ENCODE measurements at places on chromosomes 11 and 22.

- DNase-seq, result no peak
Measured at GRCh38 chr11:95108671-95109551, 19.3 kb downstream of the ENDOD1 start.

DNA sequence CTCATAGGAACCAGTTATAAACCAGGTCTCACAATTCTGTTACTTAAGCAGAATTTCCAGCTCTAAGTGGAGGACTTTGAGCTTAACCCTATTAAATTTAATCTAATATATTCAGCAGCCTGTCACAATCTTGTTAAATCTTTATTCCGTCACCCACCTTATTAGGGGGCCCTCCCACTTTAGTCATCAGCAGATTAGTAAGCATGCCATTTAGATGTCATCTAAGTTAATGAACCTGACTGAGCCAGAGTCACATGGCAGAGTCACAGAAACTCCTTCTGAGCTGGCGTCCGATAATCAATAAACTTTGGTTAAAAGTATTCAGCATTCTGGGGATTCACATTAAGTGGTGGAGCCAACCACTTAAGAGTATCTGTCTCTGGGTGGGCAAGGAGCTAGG, 35.1 kb downstream of the TTC12 start:
- DNase-seq, result no peak

DNA sequence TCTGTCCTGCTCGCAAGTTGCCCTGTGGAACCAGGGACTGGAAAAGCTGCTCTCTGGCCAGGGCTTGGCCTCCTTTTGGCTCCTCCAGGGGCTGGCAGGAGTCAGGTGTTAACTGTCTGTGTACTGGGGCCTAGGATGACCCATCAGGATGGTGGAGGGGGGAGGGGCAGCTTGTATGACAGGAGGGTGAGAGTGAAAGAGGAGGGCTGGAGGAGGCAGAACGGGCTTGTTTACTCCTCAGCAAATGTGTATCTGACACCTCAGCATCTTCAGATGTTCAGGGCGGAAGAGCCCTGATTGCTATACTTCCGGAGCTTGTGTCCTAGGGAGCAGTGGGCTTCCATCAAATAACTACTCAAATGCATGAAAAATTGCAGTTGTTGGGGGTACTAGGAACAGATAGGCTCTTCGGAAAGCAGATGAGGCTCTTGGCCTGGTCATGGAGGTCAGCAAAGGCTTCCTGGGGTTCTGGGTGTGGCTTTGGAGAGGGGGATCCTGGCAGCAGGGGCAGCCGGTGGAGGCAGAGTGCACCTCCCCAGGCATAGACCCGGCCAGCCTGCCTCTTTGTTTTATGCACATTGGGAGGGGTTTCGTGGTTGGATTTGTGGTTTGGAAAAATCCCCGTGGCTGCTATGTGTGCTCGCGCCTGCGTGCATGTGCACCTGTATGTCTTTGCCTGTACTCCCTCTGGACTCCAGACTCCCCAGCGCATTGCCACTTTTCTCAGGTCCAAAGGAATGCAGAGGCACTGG, 31.2 kb downstream of the CD82 start:
- DNase-seq, result no peak

GRCh38 chr11:110289472-110289871, 6.9 kb downstream of the RDX start:
- DNase-seq, result no peak

DNA sequence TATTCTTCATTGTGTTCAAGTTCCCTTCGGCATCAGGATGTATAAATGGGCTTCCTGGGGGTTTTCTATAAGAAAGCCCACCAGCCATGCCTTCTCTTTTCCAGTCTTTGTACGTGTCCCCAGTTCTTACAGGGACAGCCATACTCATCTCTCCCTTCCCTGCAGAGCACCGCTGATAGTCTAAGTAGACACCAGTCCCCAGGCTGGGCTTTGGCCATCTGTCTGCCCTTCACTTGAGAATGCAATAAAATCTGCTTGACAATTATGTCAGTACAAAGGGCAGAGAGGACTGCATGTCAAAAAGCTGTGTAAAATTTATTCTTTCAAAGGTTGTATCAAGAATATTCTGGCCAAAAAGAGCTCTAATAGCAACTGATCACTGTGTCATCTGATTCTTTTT, 27.3 kb downstream of the NTM start:
- DNase-seq, result no peak

DNA sequence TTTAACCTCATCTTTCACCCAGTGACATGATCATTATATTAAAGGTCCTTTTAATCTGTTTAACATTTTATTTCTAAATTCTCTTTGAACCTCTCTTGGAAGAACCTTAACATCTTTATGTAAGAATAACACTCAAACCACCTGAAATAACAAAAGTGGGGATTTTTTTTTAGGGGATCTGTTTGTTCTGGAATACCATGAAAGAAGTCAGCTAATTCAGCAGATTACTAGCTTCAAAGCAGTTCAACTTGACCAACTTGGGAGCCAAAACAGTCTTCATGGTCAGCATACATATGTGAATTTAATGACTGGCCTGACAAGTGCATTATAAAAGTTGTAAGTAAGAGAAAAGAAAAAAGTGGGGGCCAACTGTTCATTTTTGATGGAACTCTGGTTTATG, 52.3 kb downstream of the CCDC34 start:
- DNase-seq, result no peak

- no peak for DNase-seq
Measured at GRCh38 chr11:1412377-1413095, 22.8 kb downstream of the BRSK2 start.

GRCh38 chr11:61133956-61134662, 27.1 kb downstream of the VPS37C start:
- DNase-seq, result no peak

DNA sequence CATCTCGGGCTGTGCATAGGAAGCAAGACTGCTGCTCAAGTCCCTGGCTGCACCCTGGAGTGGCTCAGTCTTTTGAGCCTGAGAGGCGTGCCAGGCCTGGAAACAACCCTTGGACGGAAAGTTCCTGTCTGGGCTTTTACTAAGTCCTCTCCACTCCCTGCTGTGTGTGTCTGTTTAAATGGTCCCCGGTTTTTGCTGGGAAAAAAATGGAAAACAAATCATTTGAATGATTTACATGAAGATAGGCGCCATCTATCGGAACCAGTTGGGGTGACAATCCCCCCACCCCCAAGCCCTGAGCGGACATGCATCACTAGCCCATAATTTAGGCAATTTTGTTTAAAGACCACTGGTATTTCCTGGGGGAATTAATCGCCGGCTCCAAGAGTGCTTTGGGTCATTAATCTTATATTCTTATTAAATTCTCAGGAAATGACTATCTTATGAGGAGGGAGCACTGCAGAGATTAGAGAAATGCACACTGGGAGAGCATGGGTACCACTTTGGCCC, 2.7 kb upstream of the GAB2 start:
- DNase-seq, result peak; percentile 71

- DNase-seq, result no peak
Measured at GRCh38 chr11:93494357-93494756, 48.8 kb downstream of the SMCO4 start.

DNA sequence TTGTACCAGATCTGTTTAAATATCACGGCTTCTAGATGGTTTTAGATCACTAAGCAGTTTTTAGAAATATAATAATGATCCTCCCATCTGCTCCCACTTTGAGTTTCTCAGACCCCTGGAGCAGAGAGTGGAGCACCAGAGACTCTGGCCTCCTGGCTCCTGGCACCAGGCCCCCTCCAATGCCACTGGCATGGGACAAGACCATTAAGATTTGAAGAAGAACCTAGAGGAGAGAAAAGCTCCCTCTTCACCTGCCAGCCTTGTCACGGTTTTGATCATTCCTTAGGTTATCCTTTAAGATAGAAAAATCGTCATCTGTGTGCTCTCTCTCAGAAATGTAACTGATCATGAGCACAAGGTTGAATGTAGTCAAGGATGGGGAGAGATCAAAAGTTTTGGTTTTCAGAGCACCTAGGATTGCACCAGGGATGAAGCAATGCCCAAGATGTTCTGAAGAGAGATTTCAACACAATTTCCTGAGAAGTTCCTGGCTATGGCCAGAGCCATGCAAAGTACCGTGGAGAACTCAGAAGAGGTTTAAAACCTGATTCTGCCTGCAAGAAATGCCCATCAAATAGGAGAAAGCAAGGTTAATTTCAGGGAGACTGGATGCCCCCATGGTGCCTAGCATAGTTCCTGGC, 22.2 kb downstream of the IL10RA start:
- DNase-seq, result no peak

GRCh38 chr22:49946612-49947295, 13.8 kb upstream of the PIM3 start:
- DNase-seq, result no peak

DNA sequence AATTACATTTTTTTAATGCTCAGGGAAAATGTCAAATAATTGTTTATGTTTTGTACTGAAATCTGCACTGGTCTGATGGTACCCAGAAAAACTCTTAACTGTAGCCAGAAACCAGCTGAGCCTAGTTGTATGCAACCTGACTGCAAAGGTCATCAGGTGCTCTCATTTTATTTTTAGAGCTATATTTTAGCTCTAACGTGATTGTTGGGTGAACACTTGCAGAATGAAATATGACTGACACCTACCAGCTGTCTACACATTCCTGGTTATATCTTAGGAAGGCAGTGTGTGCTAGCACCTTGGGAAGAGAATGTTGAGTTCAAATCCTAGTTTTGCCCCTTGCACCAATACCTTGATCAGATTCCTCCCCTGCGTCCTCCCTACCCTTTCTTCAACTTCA, 23.6 kb downstream of the PTPRJ start:
- DNase-seq, result no peak

GRCh38 chr11:62147545-62147944, 23.7 kb downstream of the INCENP start:
- no peak for DNase-seq

- no peak for DNase-seq
Measured at GRCh38 chr11:87972133-87972532, 203.1 kb downstream of the RAB38 start.

- DNase-seq, result no peak
Measured at GRCh38 chr11:60717956-60718355, 6.6 kb upstream of the MS4A18 start.

GRCh38 chr11:2256951-2257700, 13.3 kb downstream of the ASCL2 start:
- DNase-seq, result no peak

GRCh38 chr11:81674211-81674610, 1059.5 kb downstream of the FAM181B start:
- DNase-seq, result no peak

DNA sequence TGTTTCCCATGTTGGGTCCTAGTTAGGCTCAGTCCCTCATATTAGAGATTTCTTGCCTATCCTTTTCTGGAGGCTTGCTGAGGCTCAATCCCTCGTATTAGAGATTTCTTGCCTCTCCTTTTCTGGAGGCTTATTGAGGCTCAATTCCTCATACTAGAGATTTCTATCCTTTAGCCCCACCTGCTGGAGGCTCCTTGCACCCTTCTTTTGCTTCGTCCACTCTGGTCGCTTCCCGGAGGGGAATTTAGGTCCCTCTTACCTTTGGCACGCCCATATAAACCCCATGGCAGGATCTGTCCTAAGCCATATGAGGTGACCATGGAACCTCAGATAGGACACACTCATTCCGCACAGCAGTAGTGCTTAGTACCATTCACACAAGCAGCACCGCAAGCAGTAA, 15.9 kb downstream of the CYP2D6 start:
- no peak for DNase-seq

DNA sequence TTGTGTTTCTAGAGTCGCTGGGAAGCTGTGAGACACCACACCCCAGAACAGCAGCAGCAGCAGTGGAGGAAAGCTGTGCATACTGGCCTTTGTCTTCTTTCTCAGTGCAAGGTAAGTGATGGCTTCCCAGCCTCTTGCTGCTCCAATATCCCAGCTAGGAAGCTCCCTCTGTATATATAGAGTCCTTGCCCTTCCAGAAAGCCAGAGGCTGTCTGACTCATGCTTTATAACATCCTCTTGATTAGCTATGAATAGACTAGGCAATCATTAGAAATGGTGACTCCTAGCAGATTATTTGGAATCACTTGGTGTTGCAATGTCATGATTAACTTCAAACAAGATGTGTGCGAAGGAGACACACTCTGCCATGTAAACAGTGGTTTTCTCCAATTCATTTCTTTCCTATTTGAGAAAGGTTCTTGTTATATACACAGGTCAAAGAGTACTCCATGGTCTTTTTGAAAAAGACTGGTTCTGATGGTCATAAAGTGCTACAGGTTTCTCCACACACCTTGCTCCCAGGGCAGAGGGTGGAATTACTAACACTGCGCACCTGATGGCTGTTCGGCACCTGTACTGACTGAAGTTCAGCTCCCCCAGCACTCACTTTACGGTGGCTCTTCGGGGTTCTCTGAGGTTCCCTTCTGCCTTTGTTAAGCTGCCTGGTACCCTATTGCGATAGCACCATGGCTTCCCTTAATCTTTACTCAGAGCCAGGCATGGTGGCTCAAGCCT, at the start of gene MMP1:
Gene MMP1, minus strand, starts transcription at position 149 of the 735 bp plus-strand sequence. Its CDS starts 68 bp downstream, at position 81.
- DNase-seq, result no peak

DNA sequence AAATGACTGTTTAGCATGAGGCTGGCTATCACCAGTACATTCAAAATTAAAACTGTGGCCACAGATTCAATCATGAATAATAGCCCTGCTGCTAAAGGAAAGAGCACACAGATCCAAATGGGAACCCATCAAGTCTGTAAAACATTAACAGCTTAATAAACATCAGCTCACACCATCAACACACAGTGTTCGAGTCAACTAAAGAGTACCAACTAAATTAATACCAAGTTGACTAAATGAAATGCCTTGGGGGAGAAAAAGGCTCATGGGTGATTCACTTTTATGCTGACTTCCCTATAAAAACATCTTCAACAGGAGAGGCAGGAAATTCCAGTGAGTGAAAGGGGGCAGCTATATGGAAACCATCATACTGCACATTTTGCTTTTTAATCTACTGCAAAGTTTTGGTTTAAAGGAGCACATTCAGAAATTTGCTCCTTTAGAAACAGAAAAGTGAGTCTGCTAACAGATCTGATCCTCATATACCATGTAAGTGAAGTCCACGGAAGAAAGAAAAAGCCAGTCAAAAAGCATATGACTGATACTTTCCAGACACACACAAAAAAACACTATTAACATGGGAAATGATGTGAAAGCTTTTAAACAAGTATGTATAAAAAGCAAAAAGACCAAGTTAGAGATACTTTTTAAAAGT, 16.3 kb downstream of the LGR4 start:
- DNase-seq, result no peak

GRCh38 chr11:8336356-8337129, 72.9 kb upstream of the LMO1 start:
- no peak for DNase-seq

DNA sequence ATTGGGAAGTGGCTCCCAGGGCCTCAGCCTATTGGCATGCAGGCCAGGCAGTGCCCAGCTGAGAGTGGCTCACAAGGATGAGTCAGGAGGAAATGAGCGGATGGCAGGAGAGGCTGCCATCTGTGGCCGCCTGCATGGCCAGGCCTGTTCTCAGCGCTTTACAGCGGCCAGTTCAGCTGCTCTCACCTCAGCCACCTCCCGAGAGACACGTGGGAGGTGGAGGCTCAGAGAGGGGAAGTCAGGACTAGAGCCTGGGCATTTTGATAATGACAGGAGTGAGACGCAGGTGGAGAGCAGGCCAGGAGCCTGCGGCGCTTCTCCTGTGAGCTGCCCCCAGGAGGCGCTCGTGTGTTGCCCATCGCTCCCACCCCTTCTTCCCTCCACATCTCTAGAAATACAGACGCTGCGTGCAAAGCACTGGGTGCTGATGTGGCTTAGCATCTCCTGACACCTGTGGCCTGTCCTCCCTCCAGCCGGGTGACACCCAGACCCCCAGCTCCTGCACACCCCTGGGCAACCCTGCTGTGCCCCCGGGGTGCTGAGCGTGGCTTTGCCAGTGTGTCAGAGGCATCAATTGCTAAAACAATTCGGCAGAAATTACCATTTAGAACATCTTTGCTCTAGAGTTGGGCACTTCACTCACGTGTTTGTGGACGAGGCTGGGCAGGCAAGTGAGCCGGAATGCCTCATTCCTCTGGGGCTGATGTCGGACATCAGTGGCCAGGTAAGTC, 21.4 kb upstream of the PANX2 start:
- DNase-seq, result no peak
